ENCODE measurements at places on chromosomes 1 and 21.

DNA sequence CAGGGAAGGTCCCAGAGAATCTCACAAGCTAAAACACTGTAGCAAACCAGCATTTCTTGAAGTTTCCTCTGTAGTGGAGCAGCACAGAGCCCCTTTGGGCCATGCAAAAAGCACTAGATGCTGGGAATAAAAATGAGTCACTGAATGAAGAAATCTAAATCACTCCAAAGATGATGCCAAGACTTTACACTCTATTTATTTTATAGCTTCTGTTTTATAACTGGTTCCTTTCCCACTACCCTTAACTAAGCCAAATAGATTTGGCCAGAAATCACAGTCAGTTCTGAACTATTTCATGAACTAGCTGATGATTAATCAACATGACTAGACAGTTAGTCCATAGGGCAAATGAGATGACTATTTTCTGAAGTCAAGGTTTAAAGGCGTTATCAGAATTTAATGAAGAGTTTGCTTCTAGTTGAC is 89.5 kb downstream of the SCMH1 start:
- DNase-seq = no peak

DNA sequence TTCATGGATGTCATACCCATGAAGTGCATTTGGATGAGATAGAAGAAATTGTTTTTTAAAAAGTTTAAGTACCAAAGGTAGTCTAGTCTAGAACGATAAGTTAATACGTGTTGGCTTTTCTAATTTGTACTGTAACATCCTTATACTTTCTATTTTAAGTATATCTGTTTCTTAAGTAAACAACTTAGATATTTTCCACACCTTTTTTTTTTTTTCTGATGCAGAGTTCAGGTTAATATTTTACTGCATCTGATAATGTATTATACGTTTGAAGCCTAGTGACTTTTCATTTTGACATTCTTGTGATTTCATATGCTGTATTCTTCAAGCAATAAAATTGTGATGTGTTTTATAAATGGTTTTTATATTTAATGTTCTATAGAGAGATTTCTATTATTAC is 16.5 kb downstream of the DR1 start:
- no peak for DNase-seq

DNA sequence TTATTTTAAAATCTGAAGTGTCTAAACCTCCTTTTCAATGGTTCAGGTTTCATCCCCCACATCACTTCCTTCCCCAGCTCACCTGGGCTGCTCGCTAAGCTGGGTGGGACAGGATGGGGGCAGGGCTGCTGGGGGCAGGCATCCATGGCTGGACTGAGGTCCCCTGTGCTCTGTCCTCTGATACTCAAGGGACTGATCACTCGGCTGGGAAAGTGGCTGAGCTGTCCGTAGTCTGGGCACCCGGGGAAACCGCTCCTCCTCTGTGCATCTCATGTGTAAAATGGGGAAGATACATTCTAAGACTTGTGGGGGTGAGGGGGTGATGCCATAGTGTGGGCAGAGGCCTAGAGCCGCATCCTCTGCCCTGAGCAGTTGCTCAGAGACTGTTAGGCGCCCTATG is 411.2 kb downstream of the MATN1 start:
- DNase-seq = no peak

GRCh38 chr1:243483071-243483771 is 227.4 kb downstream of the SDCCAG8 start:
- peak; percentile 24 for DNase-seq

DNA sequence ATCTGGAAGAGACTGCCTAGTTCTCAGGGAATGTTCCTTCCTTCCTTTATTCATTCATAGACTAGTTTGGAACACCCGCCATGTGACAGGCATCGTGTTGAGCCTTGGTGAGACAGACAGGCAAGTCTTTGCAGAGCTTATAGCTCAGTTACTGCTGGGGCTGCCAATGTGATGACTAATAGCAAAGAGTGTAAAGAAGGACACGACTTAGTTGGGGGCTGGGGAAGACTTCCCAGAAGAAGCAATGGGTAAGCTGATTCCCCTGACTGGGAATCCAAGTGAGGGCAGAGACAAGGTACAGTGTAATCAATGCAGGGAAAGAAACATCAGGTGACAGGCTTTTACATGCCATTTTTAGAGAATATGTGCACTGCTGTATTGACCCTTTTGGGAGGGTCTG is 51.2 kb downstream of the TENT5C start:
- no peak for DNase-seq
